Stimulated activated naive CD4-positive, alpha-beta T cell treated with Interleukin-2 at 50 U/mL for 16 hours (primary cell): ENCODE measurements at places on chromosomes 3 and 15.

- no peak for DNase-seq
Observed at GRCh38 chr3:13880811-13881156, 913 bp upstream of the WNT7A start.

DNA sequence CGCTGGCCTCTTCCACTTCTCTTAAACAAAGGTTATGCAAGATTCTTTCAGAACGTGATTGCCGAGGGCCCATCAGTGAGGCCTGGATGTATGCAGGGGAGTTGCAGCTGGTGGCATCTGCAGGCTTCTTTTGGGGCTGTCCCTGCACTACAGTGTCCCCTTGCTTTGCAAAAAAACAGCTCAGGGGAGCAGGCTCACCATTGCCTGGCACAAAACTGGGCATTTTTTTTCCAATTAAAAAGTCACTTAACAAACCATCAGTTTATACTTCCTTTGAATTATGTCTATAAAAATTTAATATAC is 148.6 kb downstream of the ATP10A start:
- DNase-seq, result no peak

DNA sequence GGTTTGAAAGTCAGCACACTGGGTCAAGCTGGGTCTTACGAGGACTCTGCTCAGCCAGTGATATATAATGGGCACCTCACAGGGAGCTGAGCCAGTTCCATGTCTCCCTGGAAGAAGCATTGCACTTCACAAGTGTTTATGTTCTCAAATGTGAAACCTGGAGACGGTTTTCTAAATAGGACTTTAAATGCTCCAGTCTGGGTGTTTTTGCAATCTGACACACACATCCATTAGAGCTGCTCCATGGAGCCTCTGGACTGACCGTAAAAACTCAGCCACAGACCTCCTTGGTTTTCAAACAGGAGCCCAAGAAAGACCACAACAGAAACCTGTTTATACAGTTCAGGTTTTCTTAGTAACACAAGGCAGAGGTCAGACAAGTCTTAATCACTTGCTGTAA is 201.3 kb upstream of the LRIG1 start:
- no peak for DNase-seq

DNA sequence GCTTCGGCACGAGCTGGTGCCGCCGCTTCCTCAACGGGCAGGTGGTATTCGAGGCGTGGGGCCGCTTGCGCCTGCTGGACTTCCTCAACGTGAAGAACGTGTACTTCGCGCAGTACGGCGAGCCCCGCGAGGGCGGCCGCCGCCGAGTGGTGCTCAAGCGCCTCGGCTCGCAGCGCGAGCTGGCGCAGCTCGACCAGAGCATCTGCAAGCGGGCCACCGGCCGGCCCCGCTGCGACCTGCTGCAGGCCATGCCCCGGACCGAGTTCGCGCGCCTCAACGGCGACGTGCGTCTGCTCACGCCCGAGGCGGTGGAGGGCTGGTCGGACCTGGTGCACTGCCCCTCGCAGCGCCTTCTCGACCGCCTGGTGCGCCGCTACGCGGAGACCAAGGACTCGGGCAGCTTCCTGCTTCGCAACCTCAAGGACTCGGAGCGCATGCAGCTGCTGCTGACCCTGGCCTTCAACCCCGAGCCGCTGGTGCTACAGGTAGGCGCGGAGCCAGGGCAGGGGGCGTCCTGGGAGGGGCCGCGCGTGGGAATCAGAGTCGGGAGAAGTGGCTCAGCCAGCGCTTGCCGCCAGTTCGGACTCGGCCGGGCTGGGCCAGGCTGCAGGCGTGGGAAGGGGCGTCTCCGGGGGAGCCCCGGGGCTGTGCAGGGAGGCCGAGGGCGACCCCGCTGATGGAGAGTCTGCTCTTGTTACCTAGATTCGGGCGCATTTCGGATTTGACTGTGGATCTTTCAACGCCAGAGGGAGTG is 1.1 kb downstream of the DIPK2A start:
- peak; percentile 59 for DNase-seq

- DNase-seq, result no peak
Observed at GRCh38 chr3:168884353-168884903, 779.1 kb downstream of the MECOM start.

DNA sequence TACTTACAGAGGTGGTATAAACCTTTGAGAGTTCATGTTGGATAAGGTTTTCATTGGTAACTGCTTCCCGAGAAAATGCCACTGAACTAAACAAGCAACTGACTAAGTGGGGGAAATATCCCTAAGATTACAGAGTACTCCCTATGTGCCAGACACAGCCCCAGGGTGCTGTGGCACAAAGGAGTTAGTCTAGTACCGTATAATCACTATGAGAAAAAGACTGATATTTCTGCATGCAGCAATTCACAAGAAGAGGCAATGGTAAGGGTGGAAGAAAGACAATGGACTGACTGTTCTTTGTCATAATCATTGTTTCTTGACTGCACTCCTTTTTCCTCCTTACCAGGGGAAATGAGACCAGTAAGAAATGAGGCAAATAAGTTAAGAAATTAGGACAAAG is 20.0 kb upstream of the SLC25A26 start:
- DNase-seq, result no peak

GRCh38 chr3:177977381-177978158 is 558.7 kb upstream of the KCNMB2 start:
- DNase-seq, result no peak

- DNase-seq, result no peak
Observed at GRCh38 chr15:71465131-71465955, 345.0 kb upstream of the NR2E3 start.

- no peak for DNase-seq
Observed at GRCh38 chr3:64157150-64158035, 67.9 kb downstream of the PRICKLE2 start.

DNA sequence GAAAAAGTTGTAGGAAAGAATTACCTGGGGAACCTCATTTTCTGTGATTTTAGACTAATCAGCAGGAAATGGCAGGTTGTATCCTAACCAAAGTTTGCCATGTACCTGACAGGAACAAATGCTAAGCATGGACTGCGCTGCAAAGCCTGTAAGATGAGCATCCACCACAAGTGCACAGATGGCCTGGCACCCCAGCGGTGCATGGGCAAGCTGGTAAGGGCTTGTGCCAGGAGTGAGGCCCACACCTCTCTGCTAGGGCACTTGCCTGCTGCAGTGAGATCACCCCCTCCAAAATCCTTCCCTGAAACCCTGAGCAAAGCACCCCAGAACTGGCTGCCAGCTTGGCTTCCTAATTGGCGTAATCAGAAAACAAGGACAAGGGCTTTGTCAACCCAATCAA is 102.6 kb downstream of the STAC start:
- no peak for DNase-seq

DNA sequence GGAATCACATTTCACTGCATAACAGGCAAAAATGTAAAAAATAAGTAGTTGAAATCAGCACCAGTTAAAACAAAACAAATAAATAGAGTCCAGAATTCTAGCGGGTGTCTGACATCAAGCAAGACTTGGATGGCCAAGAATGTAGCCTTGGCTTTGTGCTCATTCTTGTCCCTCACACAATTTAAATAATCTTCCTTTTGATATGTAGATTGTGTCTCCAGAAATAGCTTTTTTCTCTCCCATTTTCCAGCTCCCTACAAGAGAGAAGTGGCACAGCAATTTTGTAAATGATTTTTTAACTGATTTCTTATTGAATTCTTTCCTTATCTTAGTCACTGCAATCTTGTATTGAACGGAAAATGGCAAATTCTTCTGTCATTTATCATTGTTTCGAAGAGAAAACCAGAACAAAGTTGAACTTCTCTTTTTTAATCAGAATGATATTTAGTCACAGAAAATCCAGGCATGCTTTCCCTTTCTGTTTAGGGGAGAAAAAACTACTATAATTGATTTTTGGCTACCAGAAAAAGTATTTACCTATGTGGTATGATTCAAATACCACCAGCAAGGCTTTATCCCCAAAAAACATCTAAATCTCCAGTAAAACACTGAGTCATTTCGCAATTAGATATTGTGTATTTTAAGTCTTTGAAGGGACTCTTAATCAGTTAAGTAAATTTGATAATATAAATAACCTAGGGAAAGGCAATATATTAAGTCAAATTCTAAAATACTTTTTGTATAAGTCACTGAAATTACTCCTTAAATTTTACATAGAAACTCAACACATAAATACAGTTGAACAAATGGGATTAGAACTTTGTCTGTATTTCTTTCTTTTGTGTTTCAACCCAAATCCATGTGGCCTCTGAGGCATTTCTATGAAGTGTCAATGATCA is 481.7 kb downstream of the GBE1 start:
- DNase-seq, result no peak

DNA sequence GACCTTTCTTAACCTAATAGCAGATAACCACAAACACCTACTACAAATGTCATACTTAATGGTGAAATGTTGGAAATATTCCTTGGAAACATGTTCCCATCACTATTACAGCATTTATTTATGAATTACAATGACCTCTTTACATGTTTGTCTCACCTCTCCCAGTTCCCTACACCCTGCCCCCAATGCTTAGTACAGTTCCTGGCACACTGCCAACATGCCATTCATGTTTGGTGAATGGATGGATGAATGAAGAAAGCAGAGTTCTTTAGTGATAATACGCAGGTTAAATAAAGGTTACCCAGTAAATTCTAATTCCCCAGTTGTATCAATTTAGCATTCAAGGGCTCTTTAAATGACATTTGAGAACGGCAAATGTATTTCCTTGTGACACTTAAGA is 259.9 kb upstream of the ATP11B start:
- DNase-seq, result no peak

- no peak for DNase-seq
Observed at GRCh38 chr3:42290966-42291714, 25.2 kb upstream of the CCK start.

- DNase-seq, result no peak
Observed at GRCh38 chr3:173886-174285, 22.7 kb upstream of the CHL1 start.

GRCh38 chr3:197883541-197883940 is 66.4 kb upstream of the RPL35A start:
- no peak for DNase-seq

DNA sequence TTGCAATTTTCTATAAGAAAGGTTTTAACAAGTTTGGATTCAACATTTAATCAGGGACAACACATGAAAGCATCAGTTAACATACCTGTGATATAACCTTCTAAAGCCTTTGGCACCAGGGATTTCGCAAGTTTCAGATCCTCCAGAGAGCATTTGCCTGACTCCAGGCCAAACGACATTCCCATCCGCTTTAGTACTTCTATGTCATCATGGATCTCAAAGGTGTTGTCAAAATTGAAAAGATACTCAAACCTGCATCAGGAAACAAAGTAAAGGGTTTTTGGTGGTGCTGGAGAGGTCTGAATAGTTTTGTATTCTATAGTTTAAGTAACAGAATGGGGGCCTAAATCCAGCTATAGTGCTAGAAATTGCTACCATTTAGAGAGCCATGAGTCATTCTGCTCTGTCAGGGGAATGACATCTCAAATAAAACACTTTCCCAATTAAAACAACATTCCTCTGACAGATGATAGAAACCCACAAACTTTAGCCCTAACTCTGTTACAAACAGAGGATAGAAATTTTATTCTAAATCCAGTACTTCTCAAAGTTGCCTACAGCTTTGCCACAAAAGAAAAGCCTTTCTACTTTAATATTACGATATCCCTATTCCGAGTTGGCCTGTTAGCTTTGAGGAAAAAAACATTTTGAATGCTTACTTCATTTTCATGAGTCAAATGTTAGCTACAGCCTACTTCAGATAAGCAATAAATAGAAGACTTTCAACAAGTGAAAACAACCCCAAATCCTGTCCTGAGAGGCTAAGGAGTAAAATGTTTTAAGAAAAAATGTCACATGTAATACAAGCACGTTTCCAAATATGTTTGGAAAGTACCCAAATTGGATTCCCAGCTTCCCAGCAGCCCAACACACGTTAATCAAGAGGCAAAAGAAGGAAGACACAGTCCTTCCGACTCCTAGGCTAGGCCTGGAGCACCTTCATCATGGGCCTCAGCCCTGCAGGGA is 83.4 kb downstream of the ATP1B3 start:
- DNase-seq, result no peak

- DNase-seq, result no peak
Observed at GRCh38 chr15:87549296-87549695, 707.2 kb downstream of the NTRK3 start.

GRCh38 chr3:176741664-176742047 is 455.6 kb downstream of the TBL1XR1 start:
- DNase-seq, result no peak

DNA sequence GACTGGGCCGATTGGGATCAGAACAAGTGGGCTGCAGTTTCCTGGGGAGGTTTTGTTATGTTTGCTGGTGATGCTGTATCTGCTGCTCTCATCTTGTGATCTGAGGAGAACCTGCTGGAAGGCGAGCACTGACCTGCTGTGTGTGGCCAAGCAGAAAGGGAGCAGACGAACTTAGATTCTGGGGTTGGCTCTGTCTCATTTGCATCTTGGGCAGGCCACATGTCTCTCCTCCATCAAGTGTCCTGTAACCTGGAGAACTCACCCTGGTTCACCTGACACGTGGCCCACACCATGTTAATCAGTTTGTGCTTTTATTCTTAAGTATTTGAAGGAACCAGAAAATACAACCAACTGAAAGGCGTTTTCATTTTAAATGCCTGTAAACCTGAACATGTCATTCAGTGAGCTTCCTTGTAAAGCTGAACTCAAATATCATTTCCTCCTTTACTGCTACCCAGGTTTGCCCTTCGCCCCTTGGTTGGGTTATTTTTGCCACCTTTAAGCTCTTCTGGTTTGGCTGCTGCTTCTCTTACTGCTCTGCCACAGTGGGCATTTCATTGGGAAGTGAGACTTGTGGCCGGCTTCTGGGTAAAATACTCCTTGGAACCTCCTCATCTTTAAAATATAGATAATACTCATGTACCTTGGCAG is 33.5 kb upstream of the TRAK1 start:
- DNase-seq, result no peak

DNA sequence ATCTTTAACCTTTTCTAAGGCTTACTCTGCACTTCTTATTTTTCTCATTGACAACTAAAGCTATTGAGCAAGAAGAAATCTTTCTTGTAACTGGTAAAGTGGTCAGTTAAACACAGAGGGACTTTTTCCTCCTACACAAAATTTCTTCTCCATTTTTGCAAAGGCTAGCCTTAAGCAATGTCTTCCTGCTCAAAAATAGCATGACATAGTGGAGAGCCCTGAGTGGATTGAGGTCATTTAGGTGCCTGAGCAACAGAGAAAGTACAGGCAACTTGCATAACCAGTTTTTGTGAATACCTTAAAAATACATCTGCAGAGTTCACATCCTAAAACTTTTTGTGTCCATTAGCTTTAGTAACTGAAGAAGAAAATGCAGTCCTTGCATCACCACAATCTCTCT is 144.7 kb upstream of the TTC14 start:
- no peak for DNase-seq

- no peak for DNase-seq
Observed at GRCh38 chr3:18234717-18235335, 190.3 kb downstream of the SATB1 start.

DNA sequence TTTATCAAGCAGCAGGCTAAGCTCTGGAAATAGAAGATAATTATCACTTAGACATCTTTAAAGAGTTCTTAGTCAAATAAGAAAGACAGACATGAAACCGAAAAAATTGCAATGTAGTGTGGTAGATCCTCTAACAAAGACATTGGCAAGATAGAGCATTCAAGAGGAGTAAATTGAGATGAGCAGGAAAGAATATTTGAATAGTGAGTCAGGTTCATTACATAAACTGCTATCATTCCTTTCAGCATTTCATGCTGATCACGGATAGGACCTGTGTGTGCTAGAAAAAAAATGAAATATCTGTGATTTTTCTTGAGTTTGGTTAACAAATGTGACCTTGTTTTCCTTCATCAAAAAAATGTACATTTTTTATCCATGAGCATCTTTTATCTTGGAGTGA is 460.9 kb downstream of the OTOL1 start:
- no peak for DNase-seq
